IMR-90 (cell line): ENCODE measurements at places on chromosomes 3 and 15.

- no peaks in the 10 kb centered on the region for H3K36me3 ChIP-seq
- no peaks in the 10 kb centered on the region for H3K4me1 ChIP-seq
- no peak overlapping the region for H3K27ac ChIP-seq
- no peak overlapping the region for H3K4me3 ChIP-seq
- H3K27me3 ChIP-seq = peaks cover 4% of the 10 kb centered on the region; the same call in 1 of the 2 replicates
- no peak for DNase-seq
Measured at GRCh38 chr3:151024339-151024738, 51.8 kb upstream of the CLRN1 start.

DNA sequence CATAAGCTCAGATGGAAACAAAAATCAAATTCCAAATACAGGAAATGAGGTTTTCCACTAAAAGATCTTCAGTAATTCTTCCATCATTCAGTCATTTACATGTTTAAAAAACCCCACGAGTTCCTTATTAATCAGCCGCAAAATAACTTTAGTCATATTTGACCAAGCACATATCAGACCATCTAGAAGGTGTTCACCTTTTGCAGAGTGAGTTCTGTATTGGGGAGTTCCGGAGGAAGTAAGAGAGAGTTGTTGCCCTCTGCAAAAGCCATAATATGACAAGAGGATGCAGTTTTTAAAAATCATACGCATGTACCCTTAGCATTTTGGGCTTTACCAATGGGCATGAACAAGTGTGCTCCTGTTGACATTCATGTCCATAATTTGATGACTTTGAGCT is 61.6 kb downstream of the CCR1 start:
- no peaks in the 10 kb centered on the region for H3K4me1 ChIP-seq
- no peak overlapping the region for H3K27ac ChIP-seq
- H3K36me3 ChIP-seq = no peaks in the 10 kb centered on the region
- H3K27me3 ChIP-seq = peaks cover 16% of the 10 kb centered on the region
- no peak for DNase-seq

DNA sequence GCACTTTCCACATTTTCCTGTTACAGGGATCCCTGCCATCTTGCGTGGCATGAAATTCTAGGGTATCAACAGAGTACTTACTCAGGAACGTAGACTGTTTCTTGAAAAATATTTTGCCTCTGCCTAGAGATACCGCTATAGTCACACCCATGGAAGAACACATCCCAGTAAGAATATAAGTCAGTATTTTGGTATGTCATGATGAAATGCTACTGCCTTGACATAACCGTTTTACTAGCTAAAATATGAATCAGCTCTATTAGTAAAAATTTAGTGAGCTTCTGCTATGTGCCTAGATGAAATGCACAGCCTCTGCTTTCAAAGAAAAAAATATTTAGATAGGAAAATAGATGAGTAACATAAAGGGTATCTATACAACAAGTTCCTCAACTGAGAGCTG is 276.4 kb downstream of the TBC1D5 start:
- H3K4me1 ChIP-seq = no peaks in the 10 kb centered on the region
- no peak overlapping the region for H3K4me3 ChIP-seq
- DNase-seq = peak; percentile 39
- H3K27ac ChIP-seq = no peak overlapping the region
- no peaks in the 10 kb centered on the region for H3K27me3 ChIP-seq

DNA sequence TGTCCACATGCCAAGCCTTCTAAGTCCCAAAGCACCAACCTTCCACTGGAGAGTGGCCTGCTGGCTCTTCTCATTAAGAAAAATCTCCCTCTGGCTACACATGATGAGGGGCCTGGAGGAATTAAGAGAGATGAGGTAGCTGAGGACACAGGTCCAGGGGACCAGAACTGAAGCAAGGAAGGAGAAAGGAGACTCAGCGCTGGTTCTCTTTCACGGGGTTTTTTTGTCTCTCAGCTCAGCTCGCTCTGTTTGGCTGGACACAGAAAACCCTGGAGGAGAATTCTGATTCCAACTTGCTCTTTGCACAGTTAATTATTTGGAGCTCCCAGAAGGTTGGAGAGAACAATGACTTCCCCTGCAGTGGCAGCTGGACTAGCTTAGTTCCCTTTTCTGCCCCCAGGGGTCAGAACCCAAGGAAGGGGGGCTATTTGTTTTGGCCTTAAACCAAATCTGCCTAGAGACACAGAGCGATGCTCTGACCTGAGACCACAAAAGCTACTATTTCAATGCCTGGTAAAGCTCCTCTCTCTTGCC is 507.6 kb downstream of the FHIT start:
- H3K36me3 ChIP-seq = no peaks in the 10 kb centered on the region

- no peaks in the 10 kb centered on the region for H3K36me3 ChIP-seq
- no peaks in the 10 kb centered on the region for H3K27me3 ChIP-seq
- H3K4me3 ChIP-seq = peak within 1 kb of the TSS; percentile 53
Measured at GRCh38 chr3:156826144-156826895, at the start of gene LEKR1. Gene LEKR1, plus strand, starts transcription at chr3:156826353. Its CDS starts 2,977 bp downstream, at chr3:156829330.

GRCh38 chr15:68224546-68225250 is 4.8 kb downstream of the CLN6 start:
- H3K4me3 ChIP-seq = no peak overlapping the region
- H3K27me3 ChIP-seq = no peaks in the 10 kb centered on the region
- peaks cover 8% of the 10 kb centered on the region for H3K4me1 ChIP-seq

- DNase-seq = peak; percentile 80
- H3K4me1 ChIP-seq = peaks cover 8% of the 10 kb centered on the region
- H3K36me3 ChIP-seq = no peaks in the 10 kb centered on the region
- H3K27ac ChIP-seq = peak overlapping the region; percentile 20; the same call in 1 of the 2 replicates
- no peak overlapping the region for H3K4me3 ChIP-seq
Measured at GRCh38 chr3:17175187-17175807, 290.5 kb downstream of the PLCL2 start.

- no peak overlapping the region for H3K27ac ChIP-seq
- H3K36me3 ChIP-seq = 0 out of 2 replicates have a peak, but pooled peaks cover 1% of the 10 kb centered on the region
- no peak for DNase-seq
- H3K4me3 ChIP-seq = no peak overlapping the region
Measured at GRCh38 chr3:114494498-114494897, 200.7 kb downstream of the TIGIT start.

DNA sequence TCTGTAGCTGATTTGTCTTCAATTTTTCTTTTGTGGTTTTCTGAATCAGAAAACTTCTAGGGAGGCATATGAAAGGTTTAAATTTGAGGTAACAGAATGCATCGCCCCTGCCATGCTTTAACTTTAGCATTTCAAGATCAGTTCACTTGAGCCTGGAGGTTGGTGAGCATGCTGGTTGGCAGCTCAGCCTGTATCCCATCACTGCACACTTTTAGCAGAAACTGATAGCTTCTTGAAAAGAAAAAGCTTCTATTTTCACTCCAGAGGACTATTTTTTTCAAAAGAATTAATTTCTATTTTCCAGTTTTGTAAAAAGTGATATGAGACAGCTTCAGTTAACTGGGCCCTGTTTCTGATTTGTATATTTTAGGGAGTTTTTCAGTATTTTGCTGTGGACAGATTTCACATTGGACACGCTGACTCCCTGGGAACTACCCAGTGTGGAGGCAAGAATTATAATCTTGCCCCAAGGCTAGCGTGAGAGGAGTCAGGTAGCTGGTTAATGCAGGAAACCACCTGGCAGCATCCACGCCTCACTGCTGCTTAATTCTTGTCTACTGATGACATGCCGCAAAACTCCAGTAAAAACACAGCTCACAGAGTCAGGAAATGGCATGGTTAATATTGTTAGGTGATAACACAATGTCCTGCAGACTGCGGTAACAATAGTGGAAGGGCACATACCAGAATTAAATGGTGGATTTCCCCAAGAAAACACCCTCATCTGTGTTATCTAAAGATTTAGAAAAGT is 71.4 kb downstream of the DUT start:
- H3K4me1 ChIP-seq = peaks cover 5% of the 10 kb centered on the region; the same call in 1 of the 2 replicates
- H3K27me3 ChIP-seq = no peaks in the 10 kb centered on the region
- no peak for DNase-seq

DNA sequence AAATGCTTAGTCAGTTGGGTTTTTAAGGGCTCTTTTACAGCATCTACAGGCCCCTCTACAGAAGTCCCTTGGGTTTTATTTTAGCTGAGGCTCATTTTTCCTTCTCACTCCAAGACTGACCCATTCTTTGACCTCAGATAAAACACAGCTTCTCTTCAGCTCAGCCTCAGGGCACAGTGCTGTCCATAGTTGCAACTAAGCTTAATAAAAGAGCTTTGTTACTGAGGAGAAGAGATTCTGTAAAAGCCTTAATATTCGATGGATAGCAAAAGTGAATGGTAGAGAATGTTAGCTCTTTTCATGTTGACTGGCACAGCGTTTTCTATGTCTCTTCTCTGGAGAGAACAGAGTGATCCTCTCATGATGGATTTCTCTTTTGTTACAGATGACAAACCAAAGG is 277.9 kb downstream of the BBX start:
- H3K4me1 ChIP-seq = peaks cover 2% of the 10 kb centered on the region
- peaks cover 24% of the 10 kb centered on the region for H3K36me3 ChIP-seq
- no peaks in the 10 kb centered on the region for H3K27me3 ChIP-seq

DNA sequence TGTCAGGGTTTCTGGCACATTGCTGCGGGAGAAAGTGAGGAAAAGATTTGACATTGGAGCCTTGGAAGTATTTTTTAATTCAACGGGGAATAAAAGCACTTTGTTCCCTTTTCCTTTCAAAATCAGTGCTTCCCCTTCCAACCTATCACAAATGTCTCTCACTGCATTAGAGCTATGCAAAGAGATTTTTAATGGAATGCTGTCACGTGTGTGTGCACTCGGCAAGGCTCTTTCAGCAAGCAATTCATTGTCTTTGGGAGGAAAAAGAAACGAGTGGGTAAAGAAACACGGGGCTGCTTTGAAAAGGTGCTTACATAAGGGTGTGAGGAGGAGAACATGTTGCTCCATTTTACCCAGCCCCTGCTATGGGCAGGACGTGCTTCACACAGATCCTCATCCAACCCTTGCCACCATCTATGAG is 490.4 kb upstream of the PROK2 start:
- no peak for DNase-seq
- no peak overlapping the region for H3K4me3 ChIP-seq
- peaks cover 19% of the 10 kb centered on the region for H3K4me1 ChIP-seq
- H3K27me3 ChIP-seq = no peaks in the 10 kb centered on the region

GRCh38 chr15:92020207-92020606 is 166.7 kb downstream of the SLCO3A1 start:
- no peak overlapping the region for H3K4me3 ChIP-seq
- no peaks in the 10 kb centered on the region for H3K36me3 ChIP-seq
- no peak overlapping the region for H3K27ac ChIP-seq
- no peak for DNase-seq
- H3K27me3 ChIP-seq = no peaks in the 10 kb centered on the region

- H3K27me3 ChIP-seq = peaks cover 3% of the 10 kb centered on the region
- H3K4me1 ChIP-seq = peaks cover 10% of the 10 kb centered on the region
- H3K4me3 ChIP-seq = no peak overlapping the region
- H3K27ac ChIP-seq = no peak overlapping the region
Measured at GRCh38 chr15:66877477-66878271, 175.6 kb downstream of the SMAD6 start.

DNA sequence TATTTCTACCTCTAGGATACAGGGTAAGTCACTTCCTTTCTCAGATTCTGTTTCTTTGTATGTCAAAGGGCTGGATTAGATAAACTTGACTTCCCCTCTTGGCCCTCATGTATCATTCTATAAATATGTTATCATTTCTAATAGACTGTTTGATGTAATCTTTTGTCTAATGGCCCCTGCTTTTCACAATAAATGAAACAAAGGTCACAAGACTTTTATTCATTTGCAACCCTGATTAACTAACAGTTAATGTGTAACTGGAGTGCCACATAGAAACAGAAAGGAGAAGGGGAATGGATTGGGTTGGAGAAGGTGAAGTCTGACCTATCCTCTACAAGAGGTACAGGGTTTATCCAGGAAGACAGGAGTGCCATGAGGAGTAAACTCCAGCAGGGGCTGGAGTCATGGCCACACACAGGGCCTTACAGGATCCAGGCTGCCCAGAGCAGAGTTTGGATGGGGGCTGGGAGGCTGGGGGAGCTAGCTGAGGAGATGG is 8.0 kb upstream of the B3GNT5 start:
- H3K27ac ChIP-seq = no peak overlapping the region
- no peak for DNase-seq
- H3K4me3 ChIP-seq = no peak overlapping the region
- no peaks in the 10 kb centered on the region for H3K4me1 ChIP-seq
- H3K36me3 ChIP-seq = no peaks in the 10 kb centered on the region
- H3K27me3 ChIP-seq = peaks cover 12% of the 10 kb centered on the region

- H3K27ac ChIP-seq = no peak overlapping the region
- H3K4me1 ChIP-seq = no peaks in the 10 kb centered on the region
- no peak overlapping the region for H3K4me3 ChIP-seq
Measured at GRCh38 chr3:56467108-56467507, 1.2 kb downstream of the ERC2 start.

DNA sequence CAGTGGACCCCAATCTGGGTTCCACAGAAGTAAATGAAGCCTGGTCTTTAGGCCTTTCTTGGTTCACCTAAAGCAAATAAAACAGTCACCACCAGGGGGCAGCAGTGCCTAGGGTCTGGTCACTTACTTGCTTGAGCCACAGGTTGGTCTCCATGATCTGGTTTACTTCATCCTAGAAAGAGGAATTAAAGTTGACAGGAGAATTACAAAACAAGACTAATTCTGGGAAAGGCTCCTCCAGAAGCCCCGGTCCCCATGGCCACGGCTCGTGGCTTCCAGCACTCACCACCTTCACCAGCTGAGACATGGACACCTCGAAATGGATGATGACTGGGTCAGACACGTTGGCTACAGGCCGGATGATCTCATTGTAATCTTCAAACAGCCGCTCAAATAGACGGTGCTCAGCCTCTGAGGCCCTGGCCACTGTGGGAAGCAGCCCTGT is 2.3 kb downstream of the CHRNA3 start:
- H3K4me3 ChIP-seq = no peak overlapping the region
- H3K27me3 ChIP-seq = peaks cover 39% of the 10 kb centered on the region
- no peaks in the 10 kb centered on the region for H3K36me3 ChIP-seq
- H3K4me1 ChIP-seq = no peaks in the 10 kb centered on the region
- H3K27ac ChIP-seq = no peak overlapping the region

- H3K27me3 ChIP-seq = no peaks in the 10 kb centered on the region
- no peak overlapping the region for H3K4me3 ChIP-seq
- no peak overlapping the region for H3K27ac ChIP-seq
- peaks cover 3% of the 10 kb centered on the region; the same call in 1 of the 2 replicates for H3K36me3 ChIP-seq
- peaks cover 4% of the 10 kb centered on the region for H3K4me1 ChIP-seq
- DNase-seq = no peak
Measured at GRCh38 chr3:43618142-43618541, 3.7 kb downstream of the ANO10 start.

DNA sequence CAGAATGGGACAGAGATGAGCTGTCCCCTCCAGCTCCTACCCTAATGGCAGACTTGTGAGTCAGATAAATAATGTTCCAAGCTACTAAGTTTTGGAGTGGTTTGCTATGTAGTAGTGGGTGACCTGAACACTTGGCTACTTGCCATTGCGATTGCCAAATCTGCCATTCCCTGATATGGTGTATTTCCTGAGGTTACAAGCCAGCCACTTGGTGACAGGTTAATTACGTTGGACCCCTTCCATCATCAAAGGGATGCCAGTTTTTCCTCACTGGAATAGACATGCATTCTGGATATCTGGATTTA is 33.6 kb downstream of the MORF4L1 start:
- H3K4me1 ChIP-seq = peaks cover 20% of the 10 kb centered on the region
- peak; percentile 90 for DNase-seq
- no peak overlapping the region for H3K4me3 ChIP-seq
- H3K36me3 ChIP-seq = peaks cover 68% of the 10 kb centered on the region
- H3K27me3 ChIP-seq = no peaks in the 10 kb centered on the region
